ENCODE measurements at places on chromosomes 3 and 15. TPM values are rescaled to one million over a fixed set of nuclear protein-coding genes. Genes with fewer than 3 reads are reported as not detected.

DNA sequence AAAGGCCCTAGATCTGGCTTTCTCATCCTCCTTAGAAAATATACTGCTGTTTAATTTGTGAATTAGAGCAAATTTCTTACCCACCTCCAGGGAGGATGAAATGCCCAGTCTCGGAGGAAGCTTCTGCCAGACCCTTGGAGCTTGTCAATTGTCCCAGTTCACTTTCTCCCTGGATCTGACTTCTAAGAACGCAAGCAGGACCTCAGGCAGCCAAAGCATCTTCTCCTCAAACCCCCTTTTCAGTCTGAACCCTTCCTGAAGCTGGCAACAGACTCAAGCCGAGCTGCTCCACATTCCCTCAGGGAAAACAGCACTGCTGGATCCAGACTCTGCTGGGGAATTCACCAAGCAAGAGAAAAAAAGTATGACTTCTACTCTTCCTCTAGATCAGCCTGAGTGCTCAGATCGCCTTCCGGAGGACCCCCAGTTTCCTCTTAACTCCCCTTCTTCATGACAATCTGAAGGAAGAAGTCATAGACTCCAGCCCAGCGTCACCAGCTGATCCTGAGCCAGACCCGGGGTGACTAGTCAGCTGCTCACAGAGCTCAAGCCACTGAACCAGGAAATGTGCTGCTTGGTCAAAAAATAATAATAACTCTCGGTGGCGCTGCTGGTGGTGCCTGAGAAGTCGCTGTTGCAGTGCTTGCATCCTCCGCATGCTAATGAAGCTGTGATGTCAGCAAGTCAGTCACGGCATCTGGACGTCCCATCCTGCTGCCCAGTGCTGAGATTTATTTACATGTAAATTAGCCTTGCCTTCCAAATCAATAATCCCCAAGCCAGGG lies at the start of gene PRICKLE2:
Gene PRICKLE2 (minus strand): TSS at position 641 of the 785 bp plus-strand sequence. CDS start 26,539 bp downstream, outside the sequence.
- no peaks in the 10 kb centered on the region for H3K27me3 ChIP-seq
- H3K36me3 ChIP-seq: no peaks in the 10 kb centered on the region

DNA sequence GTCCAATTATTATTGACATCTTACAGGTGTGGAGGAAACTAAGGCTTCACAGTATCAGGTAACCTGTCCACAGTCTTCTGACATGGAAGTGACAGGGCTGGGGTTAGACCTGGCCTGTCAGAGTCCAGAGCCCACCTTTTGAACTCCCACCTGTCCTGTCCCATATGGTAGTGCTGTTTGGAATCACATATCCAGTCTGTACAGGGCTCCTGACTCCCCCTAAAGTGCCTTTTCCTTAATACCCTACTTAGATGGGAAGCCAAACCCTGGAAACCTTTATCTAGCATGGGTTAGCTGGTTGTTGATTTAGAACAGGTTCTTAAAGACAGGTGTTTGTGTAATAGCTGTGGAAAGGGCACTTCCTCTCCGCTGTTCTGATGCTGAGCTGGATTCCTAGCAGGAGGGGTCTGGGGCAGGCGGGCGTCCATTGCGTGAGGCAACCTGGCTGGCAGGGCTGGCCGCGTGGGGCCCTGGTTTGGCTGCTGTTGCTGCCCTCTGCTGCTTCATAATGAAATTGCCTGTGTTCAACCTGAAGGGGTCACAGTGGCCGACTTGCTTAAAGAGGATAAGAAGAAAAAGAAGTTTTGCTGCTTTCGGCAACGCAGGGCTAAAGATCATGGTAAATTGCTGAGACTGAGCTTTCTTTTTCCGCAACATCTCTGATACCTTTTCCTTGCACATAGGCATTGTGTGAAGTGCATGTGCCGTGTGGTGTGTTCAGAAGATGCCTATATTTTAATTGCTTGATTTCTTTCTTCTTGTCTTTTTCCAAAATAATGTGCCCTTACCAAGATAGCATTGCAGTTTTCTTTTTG lies 136.2 kb downstream of the CHDH start:
- H3K4me1 ChIP-seq: peaks cover 4% of the 10 kb centered on the region
- peak; percentile 38 for DNase-seq
- no peak overlapping the region for H3K27ac ChIP-seq
- no peaks in the 10 kb centered on the region for H3K36me3 ChIP-seq
- no peaks in the 10 kb centered on the region for H3K27me3 ChIP-seq

- no peaks in the 10 kb centered on the region for H3K36me3 ChIP-seq
- DNase-seq: no peak
- no peak overlapping the region for H3K4me3 ChIP-seq
- H3K4me1 ChIP-seq: no peaks in the 10 kb centered on the region
These were observed 28.4 kb upstream of the MEF2A start for GRCh38 chr15:99537344-99537743.

- H3K36me3 ChIP-seq: no peaks in the 10 kb centered on the region
- H3K4me3 ChIP-seq: no peak overlapping the region
These were observed 89.0 kb upstream of the FNDC3B start for GRCh38 chr3:171950373-171950772.

- no peaks in the 10 kb centered on the region for H3K4me1 ChIP-seq
- H3K27me3 ChIP-seq: no peaks in the 10 kb centered on the region
- no peak overlapping the region for H3K27ac ChIP-seq
- no peaks in the 10 kb centered on the region for H3K36me3 ChIP-seq
- no peak for DNase-seq
These were observed 209.9 kb upstream of the MRPL3 start for GRCh38 chr3:131712662-131713061.

- no peak overlapping the region for H3K27ac ChIP-seq
- no peaks in the 10 kb centered on the region for H3K36me3 ChIP-seq
- no peaks in the 10 kb centered on the region for H3K27me3 ChIP-seq
- H3K4me3 ChIP-seq: no peak overlapping the region
- no peaks in the 10 kb centered on the region for H3K4me1 ChIP-seq
These were observed 119.0 kb downstream of the GOLIM4 start for GRCh38 chr3:167976516-167977361.

- no peaks in the 10 kb centered on the region for H3K4me1 ChIP-seq
- no peak overlapping the region for H3K27ac ChIP-seq
- DNase-seq: no peak
These were observed 56.4 kb downstream of the NCEH1 start for GRCh38 chr3:172654470-172654869.

DNA sequence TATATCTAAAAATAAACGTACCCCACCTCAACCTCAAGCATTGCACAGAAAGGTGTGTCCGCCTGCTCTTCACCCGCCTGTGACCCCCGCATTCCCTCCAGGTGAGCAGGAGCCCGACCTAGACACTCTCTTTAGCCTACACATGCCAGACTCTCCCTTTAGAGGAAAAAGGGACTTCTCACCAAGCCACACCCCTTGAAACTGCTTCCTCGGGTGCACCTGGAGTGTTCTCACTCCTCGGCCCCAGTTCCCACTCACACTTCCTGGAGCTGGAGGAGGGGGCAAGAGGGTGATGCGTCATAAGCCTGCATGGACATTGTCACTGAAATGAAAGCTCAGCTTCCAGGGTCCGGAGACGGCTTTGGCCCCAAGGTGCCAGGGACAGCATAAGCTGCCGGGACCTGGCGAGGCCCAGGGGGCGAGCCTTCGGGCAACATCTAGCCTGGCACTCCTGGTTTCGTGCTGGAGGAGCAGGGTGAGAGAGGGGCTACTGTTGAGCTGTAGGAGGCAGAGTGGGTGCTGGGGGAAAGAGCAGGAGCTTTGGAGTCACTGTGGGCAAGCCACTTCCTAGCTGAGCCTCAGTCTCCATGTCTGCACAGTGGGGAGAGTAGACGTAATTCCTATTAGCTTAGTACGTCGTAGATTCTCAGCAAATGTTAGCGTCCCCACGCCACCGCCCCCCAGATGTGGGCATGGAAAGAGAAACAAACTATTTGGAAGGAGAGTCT lies 9.8 kb upstream of the MUC4 start:
- no peaks in the 10 kb centered on the region for H3K4me1 ChIP-seq
- H3K27ac ChIP-seq: no peak overlapping the region
- H3K4me3 ChIP-seq: no peak overlapping the region

DNA sequence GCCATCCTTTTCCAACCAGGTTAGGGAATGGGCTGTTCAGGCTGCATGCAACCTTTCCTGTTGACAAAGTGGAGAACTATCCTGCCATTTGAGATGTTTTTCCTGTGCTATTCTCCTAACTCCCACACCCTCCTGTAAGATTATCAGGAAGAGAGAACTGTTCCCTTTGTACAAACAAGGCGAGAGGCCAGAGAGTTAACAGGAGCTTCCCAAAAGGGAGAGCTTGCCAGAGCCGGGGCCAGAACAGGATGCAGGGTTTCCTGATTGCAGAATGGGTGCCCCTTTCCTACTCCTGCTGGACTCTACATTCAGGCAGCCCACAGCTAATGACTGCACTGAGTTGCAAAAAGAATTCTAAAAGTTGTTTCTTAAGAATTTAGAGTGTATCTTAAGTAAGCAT lies 17.1 kb downstream of the PML start:
- peaks cover 66% of the 10 kb centered on the region for H3K4me1 ChIP-seq
- no peak overlapping the region for H3K4me3 ChIP-seq

GRCh38 chr15:75695220-75695619 lies 17.4 kb downstream of the CSPG4 start:
- H3K4me3 ChIP-seq: no peak overlapping the region
- H3K4me1 ChIP-seq: peaks cover 9% of the 10 kb centered on the region
- no peak for DNase-seq
- no peaks in the 10 kb centered on the region for H3K27me3 ChIP-seq

DNA sequence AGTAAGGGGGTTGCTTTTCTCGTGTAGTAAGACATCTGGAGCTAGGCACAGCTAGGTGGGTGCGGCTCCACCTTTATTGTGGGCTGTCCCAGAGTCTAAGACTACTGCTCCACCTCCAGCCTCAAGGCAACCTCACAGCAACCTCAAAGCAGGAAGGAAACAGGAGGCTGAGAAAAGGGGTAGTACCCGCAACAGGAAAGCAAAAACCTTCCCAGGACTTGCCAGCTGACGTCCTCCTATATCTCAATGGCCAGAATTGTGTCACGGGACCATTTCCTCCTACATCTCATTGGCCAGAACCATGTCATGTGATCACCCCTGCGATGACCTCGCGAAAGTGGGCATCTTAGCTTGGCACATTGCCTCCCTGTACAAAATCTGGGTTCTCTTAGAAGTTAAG lies 4.3 kb upstream of the GPR160 start:
- peaks cover 23% of the 10 kb centered on the region for H3K4me1 ChIP-seq
- H3K27ac ChIP-seq: no peak overlapping the region
- H3K4me3 ChIP-seq: no peak overlapping the region
- H3K27me3 ChIP-seq: no peaks in the 10 kb centered on the region
- peak; percentile 78 for DNase-seq
- H3K36me3 ChIP-seq: no peaks in the 10 kb centered on the region

GRCh38 chr3:140056047-140056446 lies 121.1 kb downstream of the CLSTN2 start:
- H3K36me3 ChIP-seq: no peaks in the 10 kb centered on the region
- no peak for DNase-seq
- H3K27ac ChIP-seq: no peak overlapping the region
- no peaks in the 10 kb centered on the region for H3K4me1 ChIP-seq
- no peak overlapping the region for H3K4me3 ChIP-seq
- H3K27me3 ChIP-seq: no peaks in the 10 kb centered on the region

GRCh38 chr3:33403756-33404155 lies 36.4 kb downstream of the UBP1 start:
- no peaks in the 10 kb centered on the region for H3K27me3 ChIP-seq
- no peaks in the 10 kb centered on the region for H3K4me1 ChIP-seq
- DNase-seq: no peak
- peaks cover 68% of the 10 kb centered on the region for H3K36me3 ChIP-seq

- H3K4me1 ChIP-seq: peaks cover 9% of the 10 kb centered on the region
- H3K27me3 ChIP-seq: peaks cover 20% of the 10 kb centered on the region
- no peak overlapping the region for H3K4me3 ChIP-seq
- DNase-seq: no peak
These were observed 11.0 kb downstream of the ETV5 start for GRCh38 chr3:186097663-186098451.

The TGM5 gene
- not detected for total RNA-seq

The CCR1 gene
- total RNA-seq: 2.0 TPM

The GOLGA8S gene
- total RNA-seq: 0.30 TPM

The HIGD2B gene
- 0.41 TPM for total RNA-seq

The OR5H14 gene
- not detected for total RNA-seq

The CFAP92 gene
- total RNA-seq: 0.38 TPM
